ENCODE measurements at places on chromosomes 2 and 18. TPM values are rescaled to one million over a fixed set of nuclear protein-coding genes. Genes with fewer than 3 reads are reported as not detected.

DNA sequence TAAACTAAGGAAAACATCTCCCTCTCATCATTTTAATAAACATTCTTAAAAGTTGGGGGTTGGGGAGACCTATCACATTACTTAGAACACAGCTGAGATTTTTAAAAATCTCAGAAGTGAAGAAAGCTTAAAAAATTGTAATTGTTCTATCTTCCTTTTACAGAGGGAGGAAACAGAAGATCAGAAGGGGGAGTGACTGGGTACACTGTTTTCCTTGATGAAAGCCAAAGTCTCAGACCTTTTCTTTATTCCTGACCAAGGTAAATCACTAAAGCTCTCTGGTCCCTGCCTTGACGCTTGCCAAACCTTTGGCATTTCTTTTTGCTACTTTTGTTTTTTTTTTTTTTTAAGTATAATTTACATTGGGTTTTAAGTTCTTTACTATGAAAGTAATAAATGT is 85.0 kb upstream of the DTNB start:
- no peak for DNase-seq
- H3K4me1 ChIP-seq: peaks cover 18% of the 10 kb centered on the region
- H3K4me3 ChIP-seq: no peak overlapping the region
- peaks cover 26% of the 10 kb centered on the region for H3K36me3 ChIP-seq
- peak overlapping the region; percentile 86 for H3K27ac ChIP-seq

EIF2AK2 gene
- 66.8 TPM for total RNA-seq

- H3K27me3 ChIP-seq: no peaks in the 10 kb centered on the region
- no peak overlapping the region for H3K4me3 ChIP-seq
- peaks cover 25% of the 10 kb centered on the region for H3K4me1 ChIP-seq
- H3K36me3 ChIP-seq: no peaks in the 10 kb centered on the region
Measured at GRCh38 chr2:28654663-28655320, 96.8 kb upstream of the PPP1CB start.

DSG4 gene
- total RNA-seq: 0.09 TPM

OXER1 gene
- 7.5 TPM for total RNA-seq

GRCh38 chr18:41695441-41695840 is 259.6 kb upstream of the PIK3C3 start:
- no peak overlapping the region for H3K4me3 ChIP-seq
- no peaks in the 10 kb centered on the region for H3K36me3 ChIP-seq
- H3K4me1 ChIP-seq: peaks cover 16% of the 10 kb centered on the region
- no peaks in the 10 kb centered on the region for H3K27me3 ChIP-seq
- H3K27ac ChIP-seq: no peak overlapping the region

LDAH gene
- 22.6 TPM for total RNA-seq

DNA sequence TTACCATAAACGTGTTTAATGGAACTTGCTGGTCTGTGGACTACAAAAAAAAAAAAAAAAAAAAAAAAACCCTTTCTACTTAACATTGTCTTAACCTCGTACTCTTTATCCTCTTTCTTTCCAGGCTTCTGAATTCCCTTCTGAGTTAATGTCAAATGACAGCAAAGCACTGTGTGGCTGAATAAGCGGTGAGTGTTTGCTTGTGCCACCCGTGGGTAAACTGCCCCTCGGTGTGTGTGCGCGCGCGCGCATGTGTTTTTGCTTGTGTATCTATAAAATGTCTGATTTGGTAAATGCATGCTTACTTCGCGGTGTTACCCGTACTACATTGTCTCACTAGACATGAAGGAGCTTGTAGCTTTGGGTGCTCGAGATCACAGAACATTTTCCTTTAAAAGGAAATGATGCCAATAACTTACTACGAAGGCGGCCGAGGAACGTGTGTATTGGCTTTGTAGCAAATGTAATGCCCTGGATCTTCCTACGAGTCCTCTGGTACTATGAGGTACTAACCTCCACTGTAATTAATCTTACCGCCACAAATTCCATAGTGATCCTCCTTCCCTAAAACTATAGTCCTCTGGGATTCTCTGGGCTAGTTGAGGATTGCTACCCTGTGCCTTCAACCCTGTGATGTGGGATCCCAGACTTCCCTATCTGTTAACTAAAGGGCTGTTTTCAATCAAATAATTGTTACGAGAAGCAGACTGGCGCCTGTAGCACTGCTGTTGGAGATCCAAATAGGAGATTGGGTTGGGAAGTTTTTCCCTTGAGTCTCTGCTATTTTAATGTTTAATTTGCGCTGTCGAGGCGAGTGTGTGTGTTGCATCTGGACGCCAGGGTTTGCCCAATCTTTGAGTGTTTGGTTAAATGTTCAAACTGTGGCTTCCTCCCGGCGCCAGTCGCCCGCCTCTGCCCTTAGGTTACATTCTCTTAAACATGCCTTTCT is 1.1 kb downstream of the ID2 start:
- no peaks in the 10 kb centered on the region for H3K27me3 ChIP-seq
- no peak for DNase-seq
- peaks cover 29% of the 10 kb centered on the region for H3K4me1 ChIP-seq
- peak overlapping the region; percentile 100 for H3K4me3 ChIP-seq

DNA sequence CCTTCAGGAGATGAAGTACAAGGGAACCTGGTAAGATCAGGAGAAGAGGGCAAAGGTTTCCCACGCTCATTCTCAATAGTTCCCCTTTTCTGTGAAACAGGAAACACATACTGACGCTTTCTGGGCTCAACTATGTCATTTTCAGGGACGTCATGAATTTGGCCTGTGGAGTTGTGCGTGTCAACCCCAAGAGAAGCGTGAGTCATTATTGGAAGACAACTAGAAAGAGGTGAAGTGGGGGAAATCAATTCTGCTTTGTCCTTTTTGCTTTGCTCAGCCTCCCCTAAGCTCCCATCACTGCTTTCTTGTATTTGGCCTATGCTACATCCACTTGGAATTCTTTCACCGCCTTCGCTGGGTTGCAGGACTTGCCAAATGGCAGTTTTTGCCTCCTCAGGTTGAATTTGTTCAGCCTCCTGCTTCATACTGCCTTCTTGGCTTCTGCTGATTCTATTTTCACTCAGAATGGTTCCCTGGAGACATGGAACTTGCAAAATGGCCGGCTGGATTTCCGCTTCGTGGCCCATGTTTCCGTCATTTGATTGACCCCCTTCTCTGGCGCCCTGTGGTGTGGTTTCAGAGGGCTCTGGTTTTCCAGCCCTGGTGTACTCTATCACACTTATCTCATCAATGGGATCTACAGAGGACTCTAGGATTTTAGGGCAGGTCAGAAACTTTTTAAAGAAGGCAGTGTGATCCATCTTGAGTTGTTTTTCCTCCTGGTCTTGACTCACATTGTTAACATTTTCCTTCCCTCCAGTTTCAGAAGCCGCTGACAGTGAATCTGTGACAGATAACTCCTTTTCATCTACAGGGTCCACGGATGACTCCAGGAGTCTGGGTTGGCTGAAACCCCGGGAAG is 93.3 kb downstream of the ALPK2 start:
- H3K27ac ChIP-seq: no peak overlapping the region
- no peaks in the 10 kb centered on the region for H3K36me3 ChIP-seq
- H3K4me3 ChIP-seq: no peak overlapping the region
- H3K4me1 ChIP-seq: peaks cover 13% of the 10 kb centered on the region

- H3K36me3 ChIP-seq: peaks cover 8% of the 10 kb centered on the region
- peak overlapping the region; percentile 93 for H3K4me3 ChIP-seq
- H3K4me1 ChIP-seq: peaks cover 28% of the 10 kb centered on the region
- H3K27ac ChIP-seq: peak overlapping the region; percentile 98
- DNase-seq: no peak
Measured at GRCh38 chr2:23940718-23941620, 706 bp downstream of the UBXN2A start.

PEX13 gene
- 31.6 TPM for total RNA-seq

KCNF1 gene
- total RNA-seq: 0.83 TPM

DNA sequence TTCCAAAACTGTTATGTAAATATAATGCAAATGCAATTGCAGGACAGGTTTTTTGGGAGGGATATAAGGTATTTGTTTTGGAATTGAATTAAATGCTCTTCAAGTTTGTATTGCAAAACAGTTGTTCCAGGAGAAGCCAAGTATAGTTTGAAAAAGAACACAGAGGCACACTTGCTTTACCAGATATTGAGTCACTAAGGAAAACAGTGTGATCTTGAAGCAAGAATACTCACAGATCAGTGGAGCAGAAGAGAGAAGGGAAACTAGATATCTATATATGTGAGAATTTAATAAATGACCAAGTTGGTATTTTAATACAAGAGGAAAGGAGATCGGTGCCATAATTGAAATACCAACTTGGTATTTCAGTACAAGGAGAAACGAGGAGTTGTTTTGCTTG is 178.9 kb downstream of the CAPN13 start:
- H3K4me3 ChIP-seq: no peak overlapping the region
- peaks cover 6% of the 10 kb centered on the region for H3K36me3 ChIP-seq
- H3K4me1 ChIP-seq: peaks cover 2% of the 10 kb centered on the region
- no peak for DNase-seq
